AG08396 (cell line): ENCODE measurements at places on chromosomes 5 and 9.

DNA sequence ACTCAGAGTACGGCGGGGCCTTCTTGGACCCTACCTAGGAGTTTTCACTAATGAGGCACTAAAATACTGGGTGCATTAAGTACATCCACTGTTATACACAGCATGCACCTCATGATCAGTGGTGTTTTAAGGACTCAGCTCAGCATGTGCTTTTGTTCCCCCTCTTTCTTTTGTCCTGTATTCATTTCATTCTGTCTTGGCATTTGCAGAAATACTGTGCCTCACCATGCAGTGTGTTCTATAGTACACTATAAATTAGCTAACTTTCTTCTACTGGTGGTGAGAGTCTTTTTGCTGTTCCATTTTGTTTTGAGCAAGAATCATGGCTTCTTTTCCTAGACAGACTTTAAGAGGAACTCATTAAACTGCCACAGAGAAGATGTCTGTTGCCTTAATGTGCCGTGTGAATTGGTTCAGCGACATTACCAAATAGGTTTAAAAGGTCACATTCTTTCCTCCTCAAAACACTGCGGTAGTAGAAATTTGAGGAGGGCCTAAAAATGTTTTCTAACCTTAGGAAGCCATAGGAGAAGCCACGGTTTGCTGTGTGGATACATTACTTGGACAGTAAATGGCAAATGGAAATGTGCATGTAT, 276.6 kb downstream of the MAST4 start:
- no peak for DNase-seq

DNA sequence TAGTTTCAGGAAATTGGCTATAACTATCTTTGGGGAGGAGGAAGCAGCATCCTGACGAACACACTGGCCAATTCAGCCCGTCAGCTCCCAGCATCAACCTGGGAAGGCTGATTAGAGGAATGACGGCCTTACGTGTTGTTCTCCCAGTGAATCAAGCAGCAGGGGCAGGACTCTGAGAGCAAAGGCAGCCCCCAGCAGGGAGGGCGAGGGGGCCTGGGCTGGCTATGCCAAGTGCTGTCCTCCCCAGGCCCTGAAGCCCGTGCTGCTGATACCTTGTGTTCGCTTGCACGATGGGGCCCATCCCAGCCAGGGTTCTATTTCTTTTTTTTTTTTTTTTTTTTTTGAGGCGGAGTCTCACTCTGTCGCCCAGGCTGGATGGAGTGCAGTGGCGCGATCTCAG, 254.1 kb downstream of the FSTL4 start:
- DNase-seq = no peak

GRCh38 chr5:79697222-79698170, 7.9 kb downstream of the CMYA5 start:
- no peak for DNase-seq

- no peak for DNase-seq
Observed at GRCh38 chr9:114445616-114446015, 57.8 kb upstream of the AKNA start.

DNA sequence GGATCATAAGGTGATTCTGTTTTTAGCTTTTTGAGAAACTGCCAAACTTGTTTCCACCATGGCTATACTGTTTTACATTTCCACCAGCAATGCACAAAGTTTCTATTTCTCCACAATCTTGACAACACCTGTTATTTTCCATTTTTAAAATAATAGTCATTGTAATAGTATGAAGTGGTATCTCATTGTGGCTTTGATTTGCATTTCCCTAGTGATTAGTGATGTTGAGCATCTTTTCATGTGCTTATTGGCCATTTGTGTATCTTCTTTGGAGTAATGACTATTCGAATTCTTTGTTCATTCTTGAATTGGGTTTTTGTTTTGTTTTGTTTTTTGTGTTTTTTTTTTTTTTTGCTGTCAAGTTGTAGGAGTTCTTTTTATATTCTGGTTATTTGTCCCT, 4.9 kb downstream of the GARNL3 start:
- DNase-seq = no peak

GRCh38 chr9:37914154-37914551, 10.2 kb upstream of the SLC25A51 start:
- no peak for DNase-seq

- DNase-seq = no peak
Observed at GRCh38 chr5:151094030-151094851, 13.4 kb upstream of the TNIP1 start.

DNA sequence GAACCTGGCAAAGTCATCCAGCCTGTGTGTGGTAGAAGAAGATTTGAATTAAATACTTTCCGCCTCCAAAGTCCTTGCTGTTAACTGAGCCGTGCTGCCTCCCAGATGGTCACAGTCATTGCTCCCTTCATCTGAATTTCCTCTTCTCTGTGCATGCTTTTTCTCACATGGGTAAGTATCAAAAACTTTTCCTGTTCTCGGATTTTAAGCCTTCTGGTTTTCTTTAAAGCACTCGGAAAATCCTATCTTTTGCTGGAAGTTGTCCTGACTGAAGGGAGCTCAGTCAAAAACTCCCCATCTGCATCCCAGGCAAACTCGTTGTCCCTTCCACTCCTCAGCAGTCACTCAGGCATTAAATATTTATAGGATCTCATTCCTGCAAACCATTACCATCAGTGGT, 290.0 kb upstream of the PIK3R1 start:
- no peak for DNase-seq

DNA sequence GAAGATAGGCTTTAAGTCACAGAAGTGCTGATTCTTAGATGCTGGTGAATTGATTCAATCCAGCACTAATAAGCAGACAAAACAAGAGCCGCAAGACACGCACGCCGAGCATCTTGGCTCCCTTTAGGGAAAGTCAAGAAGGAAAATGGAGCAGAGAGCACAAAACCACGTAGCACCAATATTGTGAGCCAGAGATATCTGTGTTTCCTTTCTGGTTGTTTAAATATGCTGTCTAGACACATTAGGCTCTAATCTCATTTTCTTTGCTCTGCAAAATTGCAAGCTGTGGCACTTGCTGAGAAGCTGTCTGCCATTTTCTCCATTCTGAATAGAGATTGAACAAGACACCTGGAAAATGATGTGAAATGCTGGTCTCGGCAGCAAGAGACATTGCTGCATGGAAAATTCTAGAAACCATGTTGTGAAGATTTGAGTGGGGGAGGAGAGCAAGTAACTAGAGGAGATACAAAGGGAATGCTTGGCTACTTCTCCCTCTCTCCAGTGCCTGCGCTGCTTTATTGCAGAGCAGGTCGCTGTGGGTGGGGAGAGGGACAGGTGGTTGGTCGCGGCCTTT, 336.3 kb downstream of the MED10 start:
- no peak for DNase-seq

DNA sequence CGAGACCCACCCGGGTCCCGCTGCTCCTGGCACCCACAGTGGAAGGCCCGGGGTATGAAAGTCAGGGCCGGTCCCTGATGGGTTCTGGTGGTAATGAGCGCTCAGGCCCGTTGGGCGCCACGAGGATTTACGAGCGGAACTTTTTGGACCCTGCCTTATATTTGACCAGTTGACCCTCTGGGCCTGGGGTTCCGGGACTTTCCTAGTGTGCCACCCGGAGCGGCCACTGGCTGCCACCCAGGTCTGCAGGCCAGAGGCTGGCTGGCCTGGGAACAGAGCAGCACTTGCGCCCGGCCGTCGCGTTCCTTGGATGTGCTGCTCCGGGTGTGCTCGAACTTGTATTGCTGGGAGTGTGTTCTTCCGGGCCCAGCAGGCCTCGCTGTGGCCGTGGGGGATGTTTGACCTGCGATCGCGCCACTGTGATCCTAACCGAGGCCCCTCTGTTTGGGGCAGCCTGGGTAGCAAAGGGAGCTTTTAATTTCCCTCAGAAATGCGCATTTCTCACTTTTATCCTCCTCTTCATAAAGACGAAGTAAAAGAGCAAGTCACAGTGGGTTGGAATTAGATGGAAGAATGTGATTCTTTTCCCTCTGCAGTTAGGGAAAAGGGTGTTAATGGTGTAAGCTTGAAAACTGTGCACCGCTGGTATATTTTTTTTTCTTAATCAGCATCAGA, 1.2 kb downstream of the F2RL1 start:
- no peak for DNase-seq

DNA sequence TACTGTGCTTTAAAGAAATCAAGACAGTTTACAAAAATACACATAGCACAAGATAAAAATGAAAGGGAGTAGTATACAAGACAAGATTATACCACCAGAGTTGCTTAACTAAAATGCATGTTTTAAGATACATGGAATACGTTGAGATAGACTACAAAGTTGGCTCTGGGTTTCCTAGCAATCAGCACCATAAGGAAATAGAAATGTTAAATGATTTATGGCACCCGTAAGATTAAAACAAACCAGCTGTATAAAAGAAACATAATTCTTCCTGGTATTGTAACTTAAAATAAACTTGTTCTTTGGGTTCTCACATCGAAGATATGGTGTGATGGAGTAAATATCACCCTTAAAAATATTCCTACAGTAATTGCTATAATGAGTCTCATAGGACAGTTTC, 9.9 kb upstream of the CSNK1G3 start:
- DNase-seq = no peak

DNA sequence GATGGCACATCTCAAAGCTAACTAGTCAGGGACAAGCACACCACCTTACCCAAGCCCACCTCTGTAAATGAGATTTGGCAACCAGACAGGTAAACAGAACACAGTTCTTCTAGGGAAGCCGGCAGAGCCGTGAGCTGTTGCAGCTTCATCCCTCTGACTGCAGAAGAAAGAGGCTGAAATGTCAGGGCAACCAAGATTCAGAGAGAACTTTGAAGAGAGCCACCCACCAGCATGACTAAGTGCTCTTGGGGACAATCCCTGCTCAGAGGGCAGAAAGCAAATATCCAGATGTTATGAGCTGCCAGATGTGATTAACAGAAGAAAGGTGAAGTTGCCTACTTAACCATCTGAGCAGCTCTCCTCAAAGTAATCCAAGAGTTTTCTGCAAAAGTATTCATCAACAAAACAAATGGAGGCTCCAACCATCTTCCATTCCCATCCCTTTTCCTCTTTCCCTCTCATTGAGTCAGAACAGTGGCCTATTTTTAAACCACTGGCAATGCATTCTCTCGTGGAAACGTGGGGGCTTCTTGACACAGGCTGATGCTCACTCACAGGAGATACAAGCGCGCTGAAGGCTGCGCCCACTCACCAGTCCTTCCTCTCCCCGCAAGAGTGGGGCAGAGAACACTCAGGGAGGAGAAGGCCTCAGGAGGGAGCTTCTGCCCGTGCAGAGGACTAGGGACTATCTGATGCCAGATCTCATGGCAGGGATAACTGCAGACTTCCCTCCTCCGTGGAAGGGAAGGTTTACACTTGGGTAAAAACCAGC, 57.1 kb downstream of the SLIT3 start:
- DNase-seq = no peak

GRCh38 chr5:79955941-79956670, 35.0 kb downstream of the MTX3 start:
- peak; percentile 62 for DNase-seq

GRCh38 chr9:92440751-92441046, 16.4 kb upstream of the OMD start:
- DNase-seq = no peak

- DNase-seq = no peak
Observed at GRCh38 chr9:125235804-125236519, 5.2 kb downstream of the HSPA5 start.

- DNase-seq = no peak
Observed at GRCh38 chr9:133881671-133882381, 110.3 kb downstream of the VAV2 start.
